ENCODE measurements at places on chromosomes 12 and 14. TPM values are rescaled to one million over a fixed set of nuclear protein-coding genes. Genes with fewer than 3 reads are reported as not detected.

The P2RX2 gene
- total RNA-seq, result not detected

The IFNG-AS1 gene
- total RNA-seq, result not detected

The WNT1 gene
- not detected for total RNA-seq

The AVPR1A gene
- total RNA-seq, result not detected

The TSHR gene
- not detected for total RNA-seq

The TAS2R46 gene
- total RNA-seq, result 9.4 TPM

The TMPRSS12 gene
- not detected for total RNA-seq

The SIRT4 gene
- 0.50 TPM for total RNA-seq

The SYNJ2BP gene
- 32.3 TPM for total RNA-seq

The FBXL14 gene
- 9.4 TPM for total RNA-seq

The TAS2R8 gene
- not detected for total RNA-seq

The SMIM41 gene
- not detected for total RNA-seq

The KIF26A gene
- 12.4 TPM for total RNA-seq

All from thoracic aorta endothelial cell (primary cell).